ENCODE measurements at places on chromosomes 2 and 18. TPM values are rescaled to one million over a fixed set of nuclear protein-coding genes. Genes with fewer than 3 reads are reported as not detected.

Gene RMDN2
- total RNA-seq: 6.2 TPM

Gene NT5DC4
- total RNA-seq: not detected

Gene UGT1A8
- total RNA-seq: not detected

Gene CEP76
- total RNA-seq: 3.7 TPM

Gene RAB17
- 3.2 TPM for total RNA-seq

Gene CCDC74B
- total RNA-seq: 0.64 TPM

Gene EHD3
- 32.4 TPM for total RNA-seq

Gene MLPH
- total RNA-seq: 88.9 TPM

Gene EN1
- not detected for total RNA-seq

Gene GCG
- total RNA-seq: not detected

Gene CDK15
- total RNA-seq: 0.30 TPM

DNA sequence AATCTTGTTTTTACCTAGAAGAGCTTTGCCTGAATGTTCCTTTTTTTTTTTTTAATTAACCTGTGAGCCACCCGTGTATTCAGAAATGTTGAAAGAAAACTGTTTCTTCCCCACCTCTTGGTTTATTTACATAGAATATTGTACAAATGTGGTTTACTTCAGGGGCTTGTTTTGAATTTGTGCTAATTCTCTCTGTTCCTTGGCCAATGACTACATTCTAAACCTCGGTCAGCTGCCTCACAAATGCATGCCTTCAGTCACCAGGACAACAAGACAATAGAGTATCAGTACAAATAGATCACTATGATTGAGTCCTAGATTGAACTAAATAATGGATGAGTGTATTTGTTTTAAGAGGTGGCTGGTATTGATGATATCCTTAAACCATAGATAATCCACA lies 36.0 kb downstream of the AGFG1 start:
- no peak for DNase-seq

DNA sequence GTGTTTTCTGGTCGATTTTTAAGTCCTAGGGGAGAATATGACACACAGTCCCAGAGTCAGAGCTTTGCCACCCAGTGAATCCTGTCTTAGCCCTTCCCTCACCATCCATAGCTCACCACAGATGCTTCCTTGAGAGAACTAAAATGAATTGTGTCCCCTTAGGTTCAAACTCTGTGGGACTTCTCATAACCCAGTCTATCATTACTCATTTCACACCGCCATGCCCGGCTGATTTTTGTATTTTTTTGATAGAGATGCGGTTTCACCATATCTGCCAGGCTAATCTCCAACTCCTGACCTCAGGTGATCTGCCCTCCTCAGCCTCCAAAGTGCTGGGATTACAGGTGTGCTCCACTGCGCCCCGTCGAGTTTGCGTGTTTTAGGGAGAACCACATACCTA lies 66.8 kb downstream of the REL start:
- no peak for DNase-seq

GRCh38 chr2:206231669-206232286 lies 42.7 kb upstream of the ZDBF2 start:
- DNase-seq: no peak

DNA sequence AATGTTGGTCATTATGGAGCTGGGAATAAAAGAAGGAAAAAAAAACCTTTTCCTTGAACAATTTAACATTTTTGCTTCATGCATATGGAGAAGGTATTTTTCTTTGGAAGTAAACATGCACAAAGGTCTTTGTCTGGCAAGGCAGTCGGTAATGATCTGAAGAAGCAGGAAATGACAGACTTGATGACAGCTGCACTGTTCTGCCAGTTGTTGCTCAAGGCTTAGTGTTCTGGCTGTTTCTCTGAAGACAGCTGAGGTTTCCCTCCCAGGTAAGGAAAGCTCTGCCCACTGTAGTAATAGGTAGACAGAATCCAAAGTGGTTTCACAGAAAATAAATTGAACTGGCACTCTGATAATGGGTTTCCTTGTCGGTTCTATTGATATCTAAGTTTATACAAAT lies 308.4 kb upstream of the GCFC2 start:
- no peak for DNase-seq

DNA sequence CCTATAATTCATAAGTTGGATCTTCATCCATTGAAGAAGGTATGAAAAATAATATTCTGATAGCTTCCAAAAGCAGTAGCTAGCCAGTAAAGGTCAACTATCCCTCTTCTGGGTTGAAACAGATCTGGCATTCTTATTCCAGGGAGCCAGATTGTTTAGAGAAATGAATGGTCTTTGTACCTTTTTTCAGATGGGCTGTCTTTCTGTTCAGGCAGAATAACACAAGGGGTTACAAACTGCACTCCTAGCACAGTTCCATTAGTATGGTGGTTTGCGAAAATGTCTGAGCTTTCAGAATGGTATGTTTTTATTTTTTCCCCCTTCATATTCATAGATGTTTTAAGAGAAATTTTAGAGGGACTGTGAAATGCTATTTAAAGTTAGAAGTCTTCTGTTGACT lies 47.5 kb upstream of the TMEM178A start:
- DNase-seq: no peak
